ENCODE measurements at places on chromosomes 16 and 17.

DNA sequence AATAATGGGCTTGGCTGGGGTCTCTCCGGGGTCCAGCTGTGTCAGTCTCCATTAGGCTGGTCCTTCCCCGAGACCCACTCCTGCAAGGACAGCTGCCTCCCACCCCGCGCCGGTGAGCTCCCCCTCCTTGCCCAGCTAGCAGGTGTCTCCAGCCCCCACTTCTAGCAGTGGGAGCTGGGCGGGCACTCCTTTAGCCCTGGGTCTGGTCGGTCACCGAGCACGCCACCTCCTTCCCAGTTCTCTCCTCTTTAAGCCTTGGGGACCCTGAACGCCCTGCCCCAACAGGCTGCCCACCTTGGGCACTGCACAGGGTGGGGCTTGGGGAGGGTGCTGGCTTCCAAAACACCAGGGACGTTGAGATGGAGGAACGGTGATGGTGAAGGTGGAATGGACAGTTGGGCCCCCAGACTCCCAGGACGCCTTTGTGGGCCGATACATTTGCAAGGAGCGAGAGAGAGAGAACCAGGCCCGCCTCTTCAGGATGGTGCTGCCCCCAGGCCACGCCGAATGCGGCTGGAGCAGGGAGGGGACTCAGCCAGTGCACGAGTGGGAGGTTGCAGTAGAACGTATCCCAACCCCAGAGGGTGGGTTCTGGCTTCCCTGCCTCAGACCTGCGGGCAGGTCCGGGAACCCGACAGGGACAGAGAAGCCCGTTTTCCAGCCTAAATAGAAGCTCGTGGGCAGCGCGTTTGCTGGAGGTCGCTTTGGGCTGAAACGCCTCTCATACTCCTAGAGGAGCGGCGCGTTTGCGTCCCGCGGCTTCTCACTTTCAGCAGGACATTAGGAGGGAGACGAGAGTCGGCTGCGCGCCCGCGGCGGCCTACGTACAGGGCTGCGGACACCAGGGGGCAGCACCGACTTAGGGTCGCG lies 10.7 kb downstream of the TBX2 start:
- peak; percentile 61 for DNase-seq

DNA sequence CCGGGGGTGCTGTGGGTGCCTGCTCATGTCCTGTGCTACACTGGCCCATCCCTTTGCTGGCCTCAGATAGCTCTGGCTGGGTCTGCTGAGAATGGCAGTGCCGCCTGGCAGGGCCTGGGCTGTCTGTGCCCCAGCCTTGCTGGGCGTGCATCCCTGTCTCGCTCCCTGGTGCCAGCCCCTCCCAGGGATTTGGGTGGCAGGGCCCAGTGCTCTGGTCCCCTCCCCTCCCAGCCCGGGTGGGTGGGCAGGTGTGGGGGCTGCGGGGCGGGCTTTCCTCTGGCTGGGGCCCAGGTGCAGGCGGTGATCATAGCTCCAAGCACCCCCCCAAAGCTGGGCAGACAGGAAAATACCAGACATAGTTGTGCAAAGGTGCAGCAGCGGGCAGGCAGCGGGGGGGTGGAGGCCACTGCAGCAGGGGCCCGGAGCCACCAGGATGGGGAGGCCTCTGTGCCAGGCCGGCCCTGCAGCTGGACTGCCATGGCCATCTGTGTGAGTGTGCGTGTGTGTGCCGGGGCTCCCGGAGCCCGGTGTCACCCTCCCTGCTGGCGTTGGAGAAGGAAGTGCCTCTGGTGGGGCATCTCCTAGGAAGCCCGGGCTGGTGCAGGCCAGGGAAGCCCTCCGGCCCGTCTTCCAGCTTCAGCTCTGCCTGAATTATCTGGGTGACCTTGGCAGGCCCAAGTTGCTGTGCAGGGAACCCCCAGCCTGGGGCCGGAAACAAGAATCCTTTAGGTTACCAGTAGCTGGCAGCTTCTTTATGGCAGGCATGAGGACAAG lies 7.4 kb downstream of the GLIS2 start:
- DNase-seq: no peak

DNA sequence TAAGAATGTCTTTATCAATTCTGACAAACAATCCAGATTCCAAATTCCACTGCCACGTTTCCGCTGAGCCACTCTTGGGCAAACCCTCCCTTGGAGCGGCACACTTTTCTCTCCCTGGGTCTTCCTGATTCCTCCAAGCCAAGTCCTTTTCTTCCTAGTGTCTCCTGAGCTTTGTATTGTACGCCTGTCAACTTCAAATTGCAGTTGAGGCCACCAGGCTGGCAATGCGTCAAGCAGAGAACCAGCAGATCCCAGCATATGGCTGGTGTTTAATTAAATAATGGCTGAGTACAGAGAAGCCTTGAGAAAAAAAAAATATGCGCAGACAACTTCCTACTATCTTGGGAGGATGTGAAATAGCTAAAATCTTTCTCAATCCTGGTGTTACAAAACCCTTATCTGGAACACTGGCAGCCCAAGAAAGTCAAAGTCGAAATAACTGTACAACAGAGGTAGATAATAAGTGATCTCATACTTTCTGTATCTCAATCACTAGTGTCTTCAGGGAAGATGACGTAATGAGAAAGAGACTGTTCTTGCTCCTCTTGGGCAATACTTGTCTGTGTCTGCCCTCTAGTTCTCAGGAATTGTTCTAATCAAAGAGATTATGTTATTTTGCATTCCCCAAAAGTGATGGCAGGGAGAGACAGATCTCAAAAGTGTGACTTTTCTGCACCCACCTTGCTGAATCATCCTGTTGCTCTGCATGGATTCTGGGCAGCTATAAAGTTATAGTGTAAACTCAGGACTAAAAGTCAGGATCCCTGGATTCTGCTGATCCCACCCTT lies 15.0 kb downstream of the SMIM36 start:
- no peak for DNase-seq

GRCh38 chr16:87657621-87658192 lies 55.4 kb downstream of the JPH3 start:
- no peak for DNase-seq

Data from stimulated activated CD4-positive, alpha-beta T cell treated with anti-CD3 and anti-CD28 coated beads, Interleukin-4, amount 100 ng/mL, for 4 hours (primary cell).